Skeletal muscle cell (primary cell): ENCODE measurements at places on chromosomes 5 and 9.

DNA sequence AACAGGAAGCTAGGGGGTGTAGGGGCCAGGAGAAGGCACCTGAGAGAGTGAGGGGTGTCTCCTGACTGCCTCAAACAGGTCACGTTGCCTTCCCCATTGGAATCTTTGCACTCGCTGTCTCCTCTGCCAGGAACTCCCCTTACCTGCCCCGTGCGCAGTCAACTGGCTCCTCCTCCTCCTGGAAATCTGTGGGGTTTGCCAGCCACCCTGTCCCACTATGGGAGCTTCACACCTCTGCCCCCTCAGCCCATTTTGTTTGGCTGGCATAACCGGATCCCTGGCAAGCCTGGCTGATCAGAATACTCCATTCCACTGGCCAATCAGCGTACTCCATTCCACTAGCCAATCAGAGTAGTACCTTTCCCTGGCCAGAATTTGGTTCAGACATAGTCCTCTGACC, 10.4 kb upstream of the SLC34A1 start:
- no peak for DNase-seq

DNA sequence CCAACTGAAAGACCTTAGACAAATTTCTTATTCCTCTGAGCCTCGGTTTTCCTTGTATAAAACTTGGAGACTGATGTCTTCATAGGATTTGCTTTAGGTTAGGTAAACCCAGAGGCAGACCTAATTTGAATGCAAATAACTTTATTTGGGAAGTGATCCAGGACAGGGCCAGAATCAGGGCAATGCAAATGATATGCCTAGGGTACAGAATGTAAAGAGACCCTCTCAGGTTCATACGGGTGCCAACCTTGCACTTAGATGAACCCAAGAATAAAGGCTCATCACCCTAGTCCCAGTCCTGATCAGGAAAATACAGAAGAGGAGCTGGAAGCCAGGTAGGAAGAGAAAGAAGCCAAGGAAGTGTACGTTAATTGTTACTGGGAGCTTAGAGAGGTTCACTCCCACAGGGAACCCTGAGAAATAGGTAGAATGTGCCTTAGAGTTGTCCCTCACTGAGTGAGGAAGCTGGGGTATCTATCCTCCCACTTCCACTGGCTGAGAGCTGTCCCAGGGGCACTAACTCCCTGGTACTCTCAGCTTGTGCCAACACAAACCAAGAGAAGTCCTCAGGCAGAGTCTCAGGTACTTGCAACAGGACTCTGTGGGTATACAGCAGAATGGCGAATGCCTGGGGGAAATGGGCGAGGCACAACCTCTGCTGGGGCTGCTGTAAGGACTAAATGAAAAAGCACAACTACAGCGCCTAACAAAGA, 3.1 kb upstream of the HK3 start:
- DNase-seq: no peak

DNA sequence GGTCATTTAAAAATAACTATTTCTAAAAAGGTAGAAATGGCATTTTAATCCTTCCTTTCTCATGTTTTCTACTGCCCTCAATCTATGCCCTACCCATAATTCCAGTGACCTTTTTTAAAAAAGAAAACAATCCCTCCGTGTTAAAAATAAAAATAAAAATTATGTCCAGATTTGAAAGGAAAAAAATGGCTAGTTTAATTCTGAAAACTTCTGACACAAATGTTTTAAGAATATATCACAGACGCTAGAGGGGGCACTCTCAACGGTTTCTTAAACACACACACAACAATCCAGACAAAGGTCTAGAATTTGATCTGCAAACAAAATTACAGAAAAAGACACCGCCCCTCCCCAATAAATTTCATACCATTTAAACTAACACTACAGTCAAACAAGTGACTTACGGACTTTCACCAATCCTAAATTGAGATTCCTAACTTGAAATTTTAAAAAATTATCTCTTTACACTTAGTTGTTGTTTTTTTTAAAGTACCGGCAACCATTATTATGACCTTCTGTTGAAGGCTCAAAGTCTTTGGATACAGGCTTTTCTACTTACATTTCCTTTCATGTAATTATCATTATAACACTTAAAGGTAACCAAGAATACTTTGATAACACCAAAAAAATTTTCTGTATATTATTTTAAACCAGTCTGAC, 38.2 kb downstream of the CLINT1 start:
- DNase-seq: no peak

DNA sequence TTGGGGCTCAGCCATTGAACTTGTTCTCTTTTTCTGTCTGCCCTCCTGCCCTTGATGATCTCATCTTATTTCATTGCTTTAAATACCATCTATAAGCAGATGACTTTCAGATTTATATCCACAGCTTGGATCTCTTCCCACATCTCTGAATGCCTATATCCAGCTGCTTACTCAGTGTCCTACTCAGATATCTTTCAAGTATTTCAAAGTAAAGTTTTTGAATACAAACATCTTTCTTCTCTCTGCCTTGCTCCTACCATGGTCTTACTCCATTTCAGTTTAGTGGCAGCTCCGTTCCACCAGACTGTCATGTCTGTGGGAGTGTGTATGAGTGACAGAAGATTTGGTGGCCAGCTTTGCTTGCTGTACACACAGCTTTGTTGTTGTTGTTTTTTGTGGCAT, 59.7 kb downstream of the ERBIN start:
- peak; percentile 66 for DNase-seq

- DNase-seq: no peak
Observed at GRCh38 chr5:31731016-31731415, 92.1 kb downstream of the PDZD2 start.

- DNase-seq: no peak
Observed at GRCh38 chr5:175689147-175689991, 31.5 kb downstream of the HRH2 start.

- no peak for DNase-seq
Observed at GRCh38 chr5:171980792-171981191, 25.6 kb downstream of the FBXW11 start.

GRCh38 chr5:106392766-106393165, 1278.0 kb downstream of the EFNA5 start:
- DNase-seq: peak; percentile 58

DNA sequence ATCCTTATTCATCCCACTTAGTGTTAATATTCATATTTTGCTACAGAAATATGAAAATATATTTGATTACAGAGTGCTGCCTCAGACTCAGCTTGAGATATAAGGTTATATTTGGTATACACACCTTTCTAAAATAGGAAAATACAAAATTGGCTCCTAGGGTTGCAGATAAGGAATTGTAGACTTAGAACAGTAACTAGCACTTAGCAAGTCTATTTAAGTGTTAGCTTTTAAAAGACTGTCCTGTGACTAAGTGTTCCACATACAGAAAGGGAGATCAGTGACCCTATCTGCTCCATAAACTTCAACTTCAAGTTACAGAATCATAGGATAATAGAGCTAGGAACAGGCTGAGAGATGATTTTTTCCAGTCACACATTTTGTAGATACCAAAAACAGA, 607.0 kb downstream of the ZNF608 start:
- no peak for DNase-seq
